ENCODE measurements at places on chromosomes 7 and 10.

- no peak for DNase-seq
These were observed 186.6 kb upstream of the STK17A start for GRCh38 chr7:43396187-43396740.

DNA sequence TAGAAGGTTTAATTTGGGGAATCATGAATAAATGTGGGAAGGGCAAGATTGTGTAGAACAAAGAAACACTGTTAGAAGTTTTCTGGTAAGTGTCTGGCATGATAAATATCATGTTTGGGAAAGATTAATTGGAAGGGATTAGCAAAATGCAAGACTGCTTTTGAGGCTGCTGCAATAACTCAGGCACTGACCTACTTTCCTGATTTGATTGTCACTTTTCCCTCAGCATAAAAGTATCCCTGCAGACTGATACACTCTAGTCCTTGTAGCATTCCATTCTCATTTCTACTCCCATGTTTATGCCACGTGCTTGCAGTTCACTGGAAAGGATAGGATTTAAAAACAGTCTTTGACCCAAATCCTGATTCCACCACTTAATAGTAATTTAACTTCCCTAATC lies 303.3 kb upstream of the SEMA3A start:
- DNase-seq, result no peak

DNA sequence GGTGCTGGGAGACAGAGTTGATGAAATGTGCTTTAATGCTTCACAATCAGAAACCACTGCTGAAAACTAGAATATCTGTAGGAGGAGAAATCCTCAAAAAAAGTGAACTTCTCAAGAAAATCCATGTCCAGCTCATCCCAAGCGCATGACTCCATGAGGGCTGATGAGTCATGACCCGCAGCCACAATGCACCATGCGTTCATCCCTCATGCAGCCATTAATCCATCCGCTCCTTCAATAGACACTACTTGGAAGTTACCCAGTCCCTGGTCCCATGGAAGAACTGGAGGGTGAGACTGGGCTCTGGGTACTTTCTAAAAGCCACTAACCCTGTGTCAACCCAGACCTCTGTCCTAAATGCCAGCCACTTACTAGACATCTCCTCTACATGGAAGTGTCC lies 24.4 kb downstream of the TMEM273 start:
- DNase-seq, result no peak

DNA sequence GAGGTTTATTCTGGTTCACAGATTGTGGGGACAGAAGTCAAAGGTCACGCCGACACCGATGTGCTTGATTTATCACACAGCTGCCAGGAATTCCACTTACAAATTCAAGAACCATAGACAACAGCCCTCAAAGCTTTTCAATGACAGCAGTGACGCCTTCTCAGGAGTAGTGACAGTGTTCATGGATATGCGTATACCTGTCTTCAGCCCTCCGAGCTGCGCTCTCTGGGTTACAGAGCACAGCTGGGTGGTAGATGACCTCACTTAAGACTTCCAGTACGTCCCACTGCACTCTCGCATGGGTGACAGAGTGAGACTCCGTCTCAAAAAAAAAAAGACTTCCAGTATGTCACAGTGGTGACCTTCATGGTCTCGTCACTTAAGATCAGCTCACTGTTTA lies 108.5 kb downstream of the TCERG1L start:
- DNase-seq, result no peak

DNA sequence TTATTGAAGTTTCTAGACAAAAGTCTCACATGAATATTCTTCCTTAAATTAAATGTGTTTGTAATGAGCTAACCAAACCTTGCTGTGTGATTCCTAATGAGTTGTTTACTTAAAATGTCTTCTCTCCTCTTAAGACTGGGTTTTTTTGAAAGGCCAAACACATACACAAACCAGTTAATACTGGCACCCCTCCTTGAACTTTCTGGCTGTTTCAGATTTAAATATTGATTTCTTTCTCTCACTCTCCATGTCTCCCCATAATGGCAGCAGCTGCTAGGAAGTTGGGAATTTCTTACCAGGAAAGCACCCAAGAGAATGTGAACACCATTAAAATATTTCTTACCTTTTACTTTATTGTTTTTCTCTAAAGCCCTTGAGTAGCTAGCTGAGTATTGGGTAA lies 11.4 kb upstream of the PTN start:
- DNase-seq, result no peak

GRCh38 chr10:98432330-98432729 lies 14.4 kb downstream of the HPS1 start:
- no peak for DNase-seq

- no peak for DNase-seq
These were observed 967 bp upstream of the GLI3 start for GRCh38 chr7:42237811-42238541.

All from activated CD4-positive, alpha-beta T cell treated with anti-CD3 and anti-CD28 coated beads, Interleukin-2, amount 50 U/mL, for 4 hours (primary cell).